Keratinocyte (primary cell): ENCODE measurements at places on chromosomes 5 and 9.

DNA sequence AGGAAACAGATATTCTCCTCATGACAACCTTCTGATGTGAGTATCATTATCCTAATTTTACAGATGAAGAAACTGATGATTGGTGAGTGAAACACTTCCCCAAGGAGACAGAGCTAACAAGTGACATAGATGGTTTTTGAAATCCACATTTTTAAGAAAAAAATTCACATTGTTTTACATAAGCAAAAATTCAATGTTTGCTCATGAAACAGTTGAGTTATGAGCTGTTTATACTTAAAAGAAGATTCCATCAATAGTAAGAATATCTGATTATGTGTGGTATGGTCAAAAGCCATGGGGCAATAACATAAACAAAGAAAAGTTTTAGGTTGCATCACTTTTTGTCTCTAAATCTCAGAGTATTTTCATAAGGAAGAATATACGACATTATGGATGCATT is 167.9 kb upstream of the PAPPA start:
- DNase-seq: no peak

DNA sequence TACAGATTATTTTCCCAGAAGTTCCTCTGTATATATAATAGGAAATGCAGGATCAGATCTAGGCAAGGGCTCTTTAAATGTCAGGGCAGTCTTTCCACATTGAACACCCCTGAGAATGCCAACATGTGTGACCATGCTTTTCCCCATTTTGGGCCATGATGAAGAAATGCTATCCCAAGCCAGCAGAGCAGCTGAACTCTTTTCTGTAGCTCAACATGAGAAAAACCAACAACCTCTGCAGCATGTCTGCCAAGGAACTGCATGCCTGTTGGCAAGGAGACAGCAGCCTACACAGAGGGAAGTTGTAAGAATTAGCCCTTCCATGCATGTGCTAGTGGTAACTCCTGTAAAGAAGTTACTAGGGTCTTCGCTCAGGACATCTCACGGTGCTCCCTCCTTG is 9.5 kb upstream of the IFNK start:
- no peak for DNase-seq

GRCh38 chr9:113566712-113567071 is 103.2 kb downstream of the RGS3 start:
- DNase-seq: no peak

DNA sequence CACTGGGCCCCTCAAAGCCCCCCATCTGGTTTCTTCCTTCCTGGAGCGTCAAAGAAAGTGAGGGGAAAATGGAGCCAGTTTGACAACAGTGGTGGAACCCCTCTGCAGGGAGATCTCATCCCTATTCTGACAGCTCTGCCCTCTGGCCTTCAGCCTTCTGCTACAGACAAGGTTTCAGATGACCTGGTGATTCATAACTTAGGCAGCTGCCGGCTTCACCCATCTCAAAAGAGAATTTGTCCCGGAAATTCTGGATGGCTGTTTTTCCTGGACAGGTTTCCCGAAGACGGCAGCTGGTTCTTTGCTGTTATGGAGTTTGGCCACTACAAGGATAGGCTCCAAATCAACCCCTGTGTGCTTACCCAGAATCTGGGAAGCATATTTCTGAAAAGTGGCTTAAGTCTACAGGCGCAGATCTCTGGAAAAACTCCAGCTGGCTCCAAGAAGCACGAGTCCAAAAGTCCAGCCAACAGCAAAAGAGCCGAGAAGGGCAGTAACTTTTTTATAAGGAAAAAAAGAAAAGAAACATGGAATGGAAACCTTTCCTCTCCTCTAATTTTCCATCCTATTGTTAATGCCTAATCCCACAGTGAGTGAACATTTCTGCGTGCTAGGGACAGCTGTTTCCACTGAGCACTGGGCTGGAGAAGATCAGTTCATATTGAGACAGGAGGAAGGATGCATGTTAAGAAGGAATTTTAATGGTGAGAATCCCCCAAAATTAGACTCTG is 54.5 kb downstream of the ZNF366 start:
- DNase-seq: no peak

GRCh38 chr9:115882911-115883310 is 270.7 kb upstream of the PAPPA start:
- DNase-seq: no peak

GRCh38 chr9:136603901-136604814 is 58.3 kb upstream of the NOTCH1 start:
- no peak for DNase-seq

DNA sequence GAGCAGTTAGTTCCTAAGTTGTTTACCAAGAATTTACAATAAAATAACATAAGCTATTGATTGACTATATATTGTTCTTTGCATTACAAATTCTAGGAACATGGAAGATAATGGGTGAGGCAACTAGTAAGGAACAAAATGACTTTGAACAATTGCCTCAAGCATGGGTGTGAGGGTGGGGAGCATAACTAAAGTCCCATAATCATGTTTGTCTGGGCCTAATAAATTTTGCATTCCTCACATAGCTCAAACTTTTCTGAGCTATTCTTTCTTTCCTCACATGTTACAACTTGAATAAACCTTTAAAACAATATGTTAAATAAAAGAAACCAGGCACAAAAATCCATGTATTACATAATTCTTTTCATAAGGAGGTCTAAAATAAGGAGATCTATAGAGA is 1066.1 kb downstream of the NR2F1-AS1 start:
- no peak for DNase-seq

GRCh38 chr5:124744170-124744971 is 2.1 kb downstream of the ZNF608 start:
- no peak for DNase-seq

DNA sequence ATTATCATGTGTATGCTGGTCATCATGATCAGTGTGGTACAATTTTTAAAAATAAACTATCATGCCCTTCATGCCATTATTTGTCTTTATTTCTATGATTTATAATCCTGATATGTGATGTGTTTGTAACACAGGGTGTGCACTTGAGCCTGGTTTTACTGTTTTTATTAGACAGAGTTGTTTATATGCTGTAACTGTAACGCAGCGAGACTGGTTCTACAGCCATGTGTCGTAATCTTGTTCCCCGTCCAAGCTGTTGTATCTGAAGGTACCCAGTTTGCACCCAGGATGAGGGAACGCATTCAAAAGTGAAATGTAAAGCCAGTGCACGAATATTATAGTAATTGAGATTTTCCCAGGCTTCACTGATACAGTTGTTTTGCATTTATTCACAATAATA is 28.2 kb downstream of the SNX18 start:
- DNase-seq: no peak

DNA sequence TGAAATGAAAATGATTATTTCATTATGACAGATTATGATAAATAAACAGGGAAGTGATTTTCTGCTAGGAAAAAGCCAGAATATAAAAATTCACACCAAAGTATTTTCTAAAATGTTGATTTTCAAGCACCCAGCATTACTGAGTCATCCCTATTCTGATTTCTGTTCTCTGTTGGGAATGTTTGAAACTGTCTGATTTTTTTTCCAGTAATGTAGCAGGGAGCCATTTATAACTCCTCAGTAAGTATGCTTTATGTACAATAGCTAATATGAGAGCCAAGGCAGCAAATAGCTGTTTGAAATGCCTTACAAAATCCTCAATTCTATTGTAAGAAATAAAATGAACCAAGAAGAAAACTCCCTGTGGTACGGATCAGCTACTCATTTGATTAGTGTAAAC is 471.7 kb upstream of the TYRP1 start:
- DNase-seq: no peak

GRCh38 chr9:19246891-19247290 is 16.4 kb downstream of the DENND4C start:
- DNase-seq: no peak

GRCh38 chr5:135216471-135217343 is 182.3 kb downstream of the MACROH2A1 start:
- no peak for DNase-seq

DNA sequence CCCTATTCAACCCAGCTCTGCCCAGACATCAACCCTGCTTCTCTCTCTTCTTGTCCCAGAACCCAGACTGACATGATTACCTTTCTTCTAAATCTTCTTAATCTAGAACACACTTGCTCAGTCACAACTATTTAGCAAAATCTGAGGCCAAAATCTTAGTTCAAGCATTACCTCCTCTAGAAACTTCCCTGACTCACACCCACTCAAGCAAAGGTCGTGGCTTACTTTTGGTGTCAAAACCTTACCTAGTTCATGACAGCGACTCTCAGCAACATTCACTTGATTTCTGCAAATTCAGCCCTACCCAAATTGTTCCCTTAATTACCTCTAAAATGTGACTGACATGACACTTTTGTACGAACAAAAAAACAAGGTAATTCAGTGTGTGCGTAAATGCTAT is 130.2 kb downstream of the TLE1 start:
- no peak for DNase-seq

- DNase-seq: no peak
Observed at GRCh38 chr5:162664846-162665245, 597.3 kb downstream of the GABRG2 start.

DNA sequence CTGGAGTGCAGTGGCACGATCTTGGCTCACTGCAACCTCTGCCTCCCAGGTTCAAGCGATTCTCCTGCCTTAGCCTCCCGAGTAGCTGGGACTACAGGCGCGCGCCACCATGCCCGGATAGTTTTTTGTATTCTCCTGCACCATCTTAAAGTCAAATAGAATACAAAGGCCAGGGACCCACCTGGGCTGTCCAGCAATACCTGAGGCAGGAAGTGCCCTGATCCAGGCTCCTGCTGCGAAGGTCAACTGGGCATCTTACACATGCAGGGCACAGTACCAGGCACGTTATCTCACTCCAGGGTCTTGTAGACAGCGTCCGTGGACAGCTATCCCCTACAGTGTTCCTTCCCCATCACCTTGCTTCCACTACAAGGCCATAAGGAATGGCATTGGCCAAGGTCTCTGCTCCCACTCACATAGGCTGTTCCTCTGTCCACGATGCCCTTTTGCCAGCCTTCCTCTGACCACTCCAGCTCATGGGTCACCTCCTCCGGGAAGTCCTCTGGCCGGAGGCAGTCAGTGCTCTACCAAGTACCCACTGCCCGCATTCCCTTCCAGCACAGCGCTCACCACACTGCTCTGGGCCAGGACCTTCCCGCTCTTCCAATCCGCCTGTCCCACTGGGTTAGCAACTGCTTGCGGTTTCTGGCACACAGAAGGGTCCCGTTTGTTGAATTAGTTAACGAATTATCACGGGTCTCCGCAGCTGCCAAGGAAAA is 978 bp downstream of the P4HA2 start:
- no peak for DNase-seq

- DNase-seq: no peak
Observed at GRCh38 chr5:78659714-78660113, 11.1 kb upstream of the LHFPL2 start.

- no peak for DNase-seq
Observed at GRCh38 chr5:158139161-158139560, 280.2 kb upstream of the CLINT1 start.

GRCh38 chr5:107451028-107451427 is 219.7 kb downstream of the EFNA5 start:
- DNase-seq: no peak

DNA sequence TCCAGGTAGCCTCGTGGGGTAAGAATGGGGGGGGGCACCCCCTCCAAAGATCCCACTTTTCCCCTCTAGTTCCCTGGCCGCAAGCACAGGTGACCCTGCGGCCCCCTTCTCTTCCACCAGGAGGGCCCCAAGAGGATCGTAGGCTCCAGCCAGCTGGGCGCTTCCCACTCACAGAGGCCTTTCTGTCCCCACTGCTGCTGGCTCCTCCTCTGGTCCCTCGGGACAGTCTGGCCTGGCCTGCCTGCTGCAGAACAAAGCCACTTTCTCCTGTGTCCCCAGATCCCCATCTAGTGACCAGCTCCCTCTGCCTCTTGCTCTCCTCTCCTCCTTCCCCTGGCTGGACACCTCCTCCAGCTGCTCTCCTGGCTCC is 534 bp upstream of the SAPCD2 start:
- DNase-seq: no peak

GRCh38 chr9:19665146-19665863 is 123.5 kb downstream of the SLC24A2 start:
- no peak for DNase-seq

- DNase-seq: no peak
Observed at GRCh38 chr5:115289104-115289503, 7.3 kb downstream of the CCDC112 start.

DNA sequence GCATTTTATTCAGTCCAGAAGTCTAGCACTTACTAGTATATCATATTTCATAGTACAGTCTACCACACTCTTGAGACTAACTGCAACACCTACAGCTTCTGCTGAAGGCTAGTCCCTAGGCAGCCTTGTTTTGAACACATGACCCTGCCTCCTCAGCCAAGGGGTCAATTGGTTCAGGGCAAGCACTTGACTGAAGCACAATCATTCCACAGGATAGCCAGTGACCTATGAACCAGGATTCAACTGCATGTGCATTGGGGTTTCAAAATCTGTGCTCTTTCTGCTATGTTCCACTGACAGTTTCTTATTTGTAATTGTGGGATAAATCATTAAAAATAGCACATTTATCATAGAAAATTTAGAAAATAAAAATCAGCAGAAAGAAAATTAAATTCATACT is 186.8 kb downstream of the TMEM161B start:
- DNase-seq: no peak

GRCh38 chr5:107781451-107781850 is 110.7 kb upstream of the EFNA5 start:
- DNase-seq: no peak

DNA sequence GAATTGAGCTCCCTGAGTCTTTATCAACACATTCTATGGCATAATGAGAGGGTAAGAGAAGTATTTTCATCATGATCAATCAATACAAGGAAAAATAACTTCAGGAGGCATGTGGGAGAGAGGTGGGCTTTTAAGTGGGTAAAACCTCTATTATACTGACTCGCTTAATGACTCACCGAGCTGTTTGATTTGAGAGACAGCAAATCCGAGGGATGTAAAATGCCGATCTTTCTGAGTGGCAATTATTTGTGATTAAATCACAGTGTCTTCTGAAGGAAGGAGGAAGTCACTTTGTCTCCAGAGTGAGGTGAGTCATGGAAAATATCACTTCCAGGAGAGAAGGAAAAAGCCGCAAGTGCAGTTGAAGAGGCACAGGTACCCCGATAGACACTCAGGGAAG is 320.4 kb downstream of the DRD1 start:
- DNase-seq: no peak

GRCh38 chr5:88813805-88814575 is 69.0 kb downstream of the MEF2C start:
- no peak for DNase-seq
